ENCODE measurements at places on chromosomes 5 and 9. TPM values are rescaled to one million over a fixed set of nuclear protein-coding genes. Genes with fewer than 3 reads are reported as not detected.

Gene CARTPT
- not detected for polyA plus RNA-seq

Gene ST8SIA4
- 0.78 TPM for polyA plus RNA-seq

Gene FGF10
- polyA plus RNA-seq = 0.12 TPM

Gene ELAVL2
- not detected for polyA plus RNA-seq

Gene OBP2B
- not detected for polyA plus RNA-seq

Gene GZMA
- polyA plus RNA-seq = 1.9 TPM

Gene FUT7
- 0.14 TPM for polyA plus RNA-seq

Gene SNCAIP
- polyA plus RNA-seq = 0.17 TPM

Gene SPARC
- polyA plus RNA-seq = 269 TPM

Gene PTPRD
- 0.78 TPM for polyA plus RNA-seq

Gene PCDH12
- polyA plus RNA-seq = 2.7 TPM

Gene TRPM3
- 0.50 TPM for polyA plus RNA-seq

Gene IFNA1
- not detected for polyA plus RNA-seq

Gene SCGB3A2
- not detected for polyA plus RNA-seq

Gene NINJ1
- 72.1 TPM for polyA plus RNA-seq

Gene MARCHF11
- polyA plus RNA-seq = not detected

Gene PARP8
- polyA plus RNA-seq = 6.2 TPM

Gene CSNK1A1
- 54.5 TPM for polyA plus RNA-seq

Gene LHX6
- polyA plus RNA-seq = 0.26 TPM

Gene UBE2QL1
- 0.14 TPM for polyA plus RNA-seq

Gene PBX3
- 7.3 TPM for polyA plus RNA-seq

Gene ADAMTS12
- polyA plus RNA-seq = 0.49 TPM

Gene INPP5E
- 2.7 TPM for polyA plus RNA-seq

Gene BTNL8
- polyA plus RNA-seq = 0.63 TPM

Gene FCN1
- polyA plus RNA-seq = 0.97 TPM

Gene CCL27
- polyA plus RNA-seq = not detected

Gene PCDHAC1
- polyA plus RNA-seq = not detected

Gene FGF1
- 0.24 TPM for polyA plus RNA-seq

Gene ADGRD2
- not detected for polyA plus RNA-seq

Gene SHISAL2B
- polyA plus RNA-seq = not detected

Gene NUTM2G
- 0.07 TPM for polyA plus RNA-seq

Gene GFPT2
- 0.71 TPM for polyA plus RNA-seq

Gene TMC1
- 0.09 TPM for polyA plus RNA-seq

Gene PCDHGA10
- polyA plus RNA-seq = 1.3 TPM

Gene ARHGEF39
- polyA plus RNA-seq = 0.74 TPM

Gene ADAMTS13
- 13.3 TPM for polyA plus RNA-seq

Gene GLDC
- 26.7 TPM for polyA plus RNA-seq

Gene OTULINL
- 0.96 TPM for polyA plus RNA-seq

Gene SPAAR
- polyA plus RNA-seq = 1.1 TPM

Gene NEUROG1
- not detected for polyA plus RNA-seq

Gene PCDHA9
- polyA plus RNA-seq = not detected

Gene PAEP
- polyA plus RNA-seq = not detected

Gene TIMD4
- 3.2 TPM for polyA plus RNA-seq

Measured in liver (tissue), 10 donors.